Activated T-helper 1 cell treated with anti-CD3 and anti-CD28 coated beads, Interleukin-2, amount 50 U/mL, for 16 hours (primary cell): ENCODE measurements at places on chromosomes 7 and 10.

DNA sequence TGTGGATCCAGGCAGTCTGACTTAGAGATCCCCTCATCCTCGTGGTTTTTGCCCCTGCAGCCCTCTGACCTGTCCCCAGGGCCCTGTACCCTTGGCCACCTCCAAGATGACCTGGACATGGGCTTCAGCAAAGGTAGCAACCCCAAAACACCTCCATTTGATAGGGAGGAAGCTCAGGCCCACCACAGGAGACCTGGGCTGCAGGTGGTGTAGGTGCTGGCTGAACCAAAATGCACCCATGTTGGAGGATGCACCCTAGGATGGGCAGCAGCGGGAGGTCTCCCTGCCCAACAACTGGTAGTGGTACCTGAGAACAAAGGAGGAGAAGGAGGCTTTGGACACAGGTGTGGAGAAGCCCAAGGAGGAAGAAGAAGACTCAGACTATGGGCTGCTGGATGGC lies 188.7 kb downstream of the ZNF716 start:
- no peak for DNase-seq

- peak; percentile 11 for DNase-seq
Observed at GRCh38 chr7:16753102-16753931, at the start of gene TSPAN13. Gene TSPAN13, plus strand, starts transcription at chr7:16753755. Its CDS starts 213 bp downstream, at chr7:16753968.

- no peak for DNase-seq
Observed at GRCh38 chr7:75716992-75717626, 21.6 kb downstream of the HIP1 start.

GRCh38 chr7:41046776-41047175 lies 656.1 kb downstream of the INHBA start:
- no peak for DNase-seq

DNA sequence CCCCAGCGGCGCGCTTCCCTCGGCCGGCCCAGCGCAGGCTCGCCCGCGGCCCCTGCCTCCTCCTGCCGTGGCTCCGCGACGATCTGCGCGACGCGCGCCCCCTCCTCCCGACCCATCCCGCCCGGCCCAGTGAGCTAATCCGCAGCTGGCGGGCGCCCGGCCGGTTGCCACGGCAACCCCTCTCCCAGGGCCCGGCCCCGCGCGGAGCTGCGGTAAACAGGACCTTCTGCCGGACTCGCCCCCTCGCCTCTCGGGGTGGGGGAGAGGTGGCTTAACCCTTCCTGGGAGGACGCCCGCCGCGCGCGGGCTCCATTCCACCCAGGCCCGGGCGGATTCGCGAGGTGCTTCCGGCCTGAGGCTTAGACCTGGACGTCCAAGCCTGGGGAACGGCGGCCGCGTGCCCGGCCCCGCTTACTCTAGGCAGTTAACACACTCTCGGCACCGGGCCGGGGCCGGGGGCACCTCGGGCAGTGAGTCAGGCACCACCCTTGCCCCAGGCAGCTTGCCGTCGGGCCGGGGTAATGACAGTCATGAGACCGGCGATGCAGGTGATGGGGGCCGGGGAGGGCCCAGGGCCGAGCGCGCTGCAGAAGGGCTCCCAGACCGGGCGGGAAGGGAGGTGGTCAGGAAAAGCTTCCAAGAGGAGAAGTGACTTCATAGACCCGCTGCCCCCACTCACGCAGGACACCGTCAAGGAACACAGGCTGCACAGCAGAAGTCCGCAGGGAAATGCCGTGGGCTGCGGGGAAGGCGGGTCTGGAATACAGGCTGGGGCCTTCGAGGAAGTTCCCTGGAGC lies at the start of gene DENND2A:
Gene DENND2A, minus strand, starts transcription at position 87 of the 797 bp plus-strand sequence. CDS start 38,416 bp downstream, outside the sequence.
- DNase-seq: no peak

GRCh38 chr10:21634599-21635365 lies 100.8 kb downstream of the MLLT10 start:
- no peak for DNase-seq

DNA sequence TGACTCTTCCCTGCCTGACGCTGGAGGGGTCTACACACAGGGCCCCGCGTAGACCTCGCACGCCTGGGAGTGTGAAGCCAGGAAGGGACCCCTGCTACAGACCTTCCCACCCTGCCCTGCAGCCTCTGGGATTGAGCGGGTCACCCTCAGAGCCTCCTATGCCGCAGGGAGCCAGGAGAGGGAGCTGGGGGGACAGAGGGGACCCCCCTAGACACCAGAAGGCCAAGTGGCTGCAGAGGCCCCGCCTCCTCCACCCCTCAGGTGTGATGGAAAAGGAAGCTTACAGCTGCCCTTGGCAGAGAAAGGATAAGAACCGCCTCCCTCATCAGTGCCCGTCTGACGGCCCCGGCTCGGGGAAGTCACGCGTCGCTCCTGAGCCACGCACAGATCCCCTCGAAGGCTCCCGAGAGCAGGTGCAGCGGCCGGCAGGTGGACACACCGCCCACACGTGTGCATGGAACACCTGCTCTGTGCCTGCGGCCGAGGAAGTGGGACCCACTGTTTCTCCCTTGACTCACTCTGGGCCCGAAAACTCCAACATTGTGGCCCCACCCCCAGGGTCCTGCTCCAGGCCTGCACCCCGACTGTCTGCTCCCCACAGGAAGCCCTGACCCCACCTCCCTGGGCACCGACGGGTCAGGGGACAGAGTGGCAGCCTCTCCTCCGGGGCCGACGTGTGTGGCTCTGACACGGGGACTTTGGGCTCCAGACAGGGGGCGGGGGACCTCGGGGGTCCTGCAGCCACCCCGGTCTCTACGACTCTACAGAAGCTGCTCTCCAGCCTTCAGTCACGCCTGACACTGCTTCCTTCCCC lies 73.3 kb downstream of the MICALL2 start:
- DNase-seq: no peak

- DNase-seq: no peak
Observed at GRCh38 chr7:47281161-47281560, 300.8 kb downstream of the TNS3 start.

GRCh38 chr7:69002416-69002815 lies 595.9 kb upstream of the AUTS2 start:
- DNase-seq: no peak

DNA sequence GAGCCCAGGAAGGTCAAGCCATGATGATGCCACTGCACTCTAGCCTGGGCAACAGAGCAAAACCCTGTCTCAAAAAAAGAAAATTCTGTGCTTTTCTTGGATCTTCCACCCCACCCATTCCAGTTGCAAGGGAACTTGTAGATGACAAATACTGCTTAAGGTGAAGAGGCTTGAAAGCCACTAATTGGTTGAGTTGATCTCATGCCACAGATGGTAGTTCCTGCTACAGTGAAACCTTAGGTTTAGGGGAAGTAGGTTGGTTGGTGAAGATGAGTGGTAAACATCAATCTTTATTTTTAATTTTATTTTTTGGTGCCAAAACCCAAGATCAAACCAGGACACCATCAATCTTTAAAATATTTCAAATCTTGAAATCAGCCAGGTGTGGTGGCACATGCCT lies 2.9 kb upstream of the GDI2 start:
- DNase-seq: no peak

DNA sequence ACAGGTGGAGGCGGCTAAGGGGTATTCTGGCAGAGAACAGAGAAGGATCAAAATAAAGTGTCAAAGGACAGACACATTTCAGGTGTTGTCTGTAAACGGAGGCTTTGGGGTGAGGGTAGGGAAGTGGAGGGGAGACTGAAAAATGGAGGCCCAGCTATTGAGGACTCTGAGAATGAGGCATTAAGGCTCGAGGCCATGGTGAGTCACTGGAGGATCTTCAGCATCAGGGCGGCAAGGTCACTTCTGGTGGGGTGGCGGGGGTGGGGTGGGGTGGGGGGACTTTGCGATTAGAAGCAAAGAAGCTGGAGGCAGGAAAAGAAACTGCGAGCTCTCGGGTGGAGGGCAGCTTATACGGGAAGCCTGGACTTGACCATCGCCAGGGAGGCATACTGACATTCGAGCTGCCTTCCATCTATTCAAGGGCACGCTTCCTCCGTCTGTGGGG lies 58.4 kb upstream of the PCGF5 start:
- DNase-seq: no peak

GRCh38 chr7:27916372-27916771 lies 176.4 kb downstream of the TAX1BP1 start:
- DNase-seq: no peak

DNA sequence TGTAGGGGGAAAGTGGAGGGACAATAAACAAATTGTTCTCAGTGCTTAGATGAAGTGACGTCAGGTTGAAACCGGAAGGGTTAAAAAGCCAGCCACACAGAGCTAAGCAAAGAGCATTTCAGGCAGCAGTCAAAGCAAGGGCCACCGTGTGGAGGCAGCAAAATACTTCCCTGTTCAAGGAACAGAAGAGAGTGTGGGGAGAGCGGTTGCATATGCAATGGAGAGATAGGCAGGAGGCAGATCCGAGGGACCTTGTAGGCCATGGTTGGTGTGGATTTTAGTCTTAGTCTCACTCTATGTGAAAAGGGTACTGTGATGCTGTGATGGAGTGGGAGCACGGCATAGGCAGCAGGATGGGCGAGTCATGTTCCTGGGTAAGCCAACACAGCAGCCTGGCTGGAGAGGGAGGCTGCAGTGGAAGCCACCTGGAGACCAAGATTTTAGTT lies 3.8 kb upstream of the STN1 start:
- no peak for DNase-seq

- no peak for DNase-seq
Observed at GRCh38 chr7:131502810-131503508, 53.5 kb downstream of the PODXL start.

DNA sequence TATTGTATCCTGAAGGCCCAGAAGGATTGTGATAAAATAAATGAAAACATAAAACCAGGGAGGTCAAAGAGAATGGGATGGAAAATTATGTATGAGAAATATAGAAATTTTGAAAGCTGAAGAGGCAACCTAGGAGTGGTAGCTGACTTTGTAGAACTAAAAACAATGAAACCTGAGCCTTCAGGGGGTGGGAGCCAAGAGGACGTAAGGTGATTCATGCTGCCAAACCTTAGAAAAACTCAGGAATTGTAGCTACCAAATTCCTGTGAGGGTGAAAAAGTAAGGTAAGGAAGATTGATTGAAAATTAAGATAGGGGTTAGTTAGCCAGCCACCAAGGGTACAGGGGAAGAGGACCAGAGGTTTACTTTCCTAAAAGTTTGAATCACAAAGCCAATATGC lies 213.2 kb downstream of the KCND2 start:
- DNase-seq: no peak

- no peak for DNase-seq
Observed at GRCh38 chr7:18607025-18607424, 111.5 kb downstream of the HDAC9 start.

- DNase-seq: no peak
Observed at GRCh38 chr10:119245272-119245671, 37.9 kb downstream of the GRK5 start.

DNA sequence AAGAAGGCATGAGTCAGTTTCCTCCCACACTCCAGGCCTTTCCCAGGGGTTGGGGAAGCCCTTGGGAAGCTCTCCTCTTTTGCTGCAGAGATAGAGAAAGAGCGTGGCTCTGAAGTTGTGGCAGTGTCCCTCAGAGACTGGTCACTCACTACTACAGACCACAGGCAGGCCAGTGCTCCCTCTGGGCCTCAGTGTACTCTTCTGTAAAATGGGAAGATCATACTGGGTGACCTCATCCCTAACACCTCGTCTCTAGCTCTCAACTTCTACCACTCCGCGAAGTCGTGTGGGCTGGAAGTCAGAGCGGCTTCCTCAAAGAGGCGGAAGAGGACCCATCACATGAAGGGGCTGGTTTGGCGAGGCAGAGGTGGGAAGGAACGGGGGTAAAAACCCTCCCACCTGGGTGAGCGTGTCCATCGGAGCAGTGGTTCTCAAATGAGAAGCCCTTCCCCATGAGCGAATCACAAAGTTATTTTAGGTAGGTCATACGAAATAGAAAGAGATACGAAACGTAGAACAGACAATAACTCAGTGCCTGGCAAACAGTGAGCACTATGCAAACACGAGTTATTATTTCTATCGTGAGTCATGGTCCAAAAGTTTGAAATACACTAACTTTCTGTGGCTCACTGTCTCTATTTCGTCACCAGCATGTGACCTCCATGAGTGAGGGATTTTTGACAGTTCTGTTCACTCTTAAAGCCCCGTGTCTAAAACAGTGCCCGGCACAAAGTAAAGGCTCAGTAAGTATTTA lies 32.7 kb downstream of the PRKAG2 start:
- DNase-seq: no peak

DNA sequence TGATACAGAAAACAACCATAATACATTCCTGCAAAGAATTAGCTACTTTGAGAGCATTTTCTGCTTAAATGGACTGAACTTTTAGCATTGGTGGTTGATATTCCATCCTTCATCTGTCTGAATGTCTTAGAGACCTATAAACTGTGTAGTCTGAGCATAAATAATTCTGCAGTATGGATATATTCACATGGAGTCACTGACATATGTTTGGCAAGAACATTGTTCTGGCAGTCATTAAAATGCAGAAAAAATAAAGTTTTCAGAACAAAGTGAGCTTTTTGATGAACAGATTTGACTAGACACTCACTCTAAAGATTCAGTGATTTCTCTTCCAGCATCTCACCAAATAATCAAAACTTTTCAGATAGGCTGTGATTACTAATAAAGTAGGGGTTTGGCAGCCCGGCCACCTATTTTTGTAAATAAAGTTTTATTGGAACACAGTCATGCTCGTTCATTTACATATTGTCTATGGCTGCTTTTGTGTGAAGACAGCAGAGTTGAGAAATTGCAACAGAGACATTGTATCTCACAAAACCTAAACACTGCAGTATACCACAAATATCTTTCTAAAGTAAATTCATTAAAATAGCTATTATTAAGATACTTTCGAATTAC lies 44.1 kb upstream of the RAPGEF5 start:
- DNase-seq: no peak

DNA sequence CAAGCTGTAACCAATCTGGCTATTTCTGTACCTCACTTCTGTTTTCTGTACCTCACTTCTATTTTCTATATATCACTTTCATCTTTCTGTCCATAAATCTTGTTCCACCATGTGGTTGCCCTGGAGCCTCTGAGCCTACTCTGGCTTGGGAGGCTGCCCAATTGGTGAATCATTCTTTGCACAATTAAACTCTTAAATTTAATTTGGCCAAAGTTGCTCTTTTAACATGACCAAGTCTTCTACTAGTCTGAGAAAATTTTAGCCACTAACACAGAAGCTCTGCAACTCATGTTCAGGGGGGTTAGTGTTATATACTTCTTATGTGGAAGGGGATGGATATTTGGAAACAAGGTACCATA lies 503.5 kb downstream of the KIF20B start:
- no peak for DNase-seq

DNA sequence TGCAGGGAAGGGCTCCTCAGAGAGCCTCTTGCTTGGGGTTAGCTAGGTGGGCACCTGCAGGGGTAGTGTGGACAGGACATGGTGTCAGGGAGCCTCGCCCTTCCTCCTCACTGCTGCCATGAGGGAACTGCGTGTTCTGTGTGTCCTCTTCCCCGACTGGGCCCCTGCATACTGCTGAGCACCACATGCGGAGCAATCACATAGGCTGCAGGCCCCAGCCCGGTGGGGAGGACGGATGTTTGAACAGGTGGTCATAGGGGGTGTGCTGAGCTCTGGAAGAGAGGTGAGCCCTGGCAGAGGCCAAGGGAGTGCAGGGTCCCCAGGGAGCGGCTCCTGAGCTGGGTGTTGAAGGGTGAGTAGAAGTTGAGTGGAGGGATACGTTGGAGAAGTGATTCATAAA lies 48.3 kb upstream of the ZMIZ2 start:
- no peak for DNase-seq
